ENCODE measurements at places on chromosomes 3 and 15.

DNA sequence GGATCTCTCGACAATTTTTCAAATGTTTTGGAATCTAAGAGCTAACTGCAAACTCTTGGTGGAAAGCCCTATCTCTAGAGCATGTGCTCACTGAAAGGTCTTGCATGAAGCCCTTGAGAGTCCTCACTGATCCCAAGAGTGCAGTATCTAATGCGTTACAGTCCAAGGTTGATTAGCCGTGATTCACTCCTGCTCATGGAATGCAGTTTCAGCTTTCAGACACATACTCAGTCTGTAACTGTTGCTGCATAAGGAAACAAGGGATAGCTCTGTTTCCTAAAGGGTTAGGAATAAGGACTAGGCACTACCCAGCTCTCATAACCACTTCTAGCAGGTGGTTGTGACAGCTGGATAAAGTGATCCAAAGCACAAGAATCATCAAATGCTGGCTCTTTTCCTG is 687.4 kb upstream of the CFAP20DC start:
- DNase-seq, result no peak

GRCh38 chr3:129343643-129344360 is 65.1 kb downstream of the HMCES start:
- peak; percentile 37 for DNase-seq

GRCh38 chr15:63483521-63484371 is 20.6 kb upstream of the USP3 start:
- DNase-seq, result no peak

DNA sequence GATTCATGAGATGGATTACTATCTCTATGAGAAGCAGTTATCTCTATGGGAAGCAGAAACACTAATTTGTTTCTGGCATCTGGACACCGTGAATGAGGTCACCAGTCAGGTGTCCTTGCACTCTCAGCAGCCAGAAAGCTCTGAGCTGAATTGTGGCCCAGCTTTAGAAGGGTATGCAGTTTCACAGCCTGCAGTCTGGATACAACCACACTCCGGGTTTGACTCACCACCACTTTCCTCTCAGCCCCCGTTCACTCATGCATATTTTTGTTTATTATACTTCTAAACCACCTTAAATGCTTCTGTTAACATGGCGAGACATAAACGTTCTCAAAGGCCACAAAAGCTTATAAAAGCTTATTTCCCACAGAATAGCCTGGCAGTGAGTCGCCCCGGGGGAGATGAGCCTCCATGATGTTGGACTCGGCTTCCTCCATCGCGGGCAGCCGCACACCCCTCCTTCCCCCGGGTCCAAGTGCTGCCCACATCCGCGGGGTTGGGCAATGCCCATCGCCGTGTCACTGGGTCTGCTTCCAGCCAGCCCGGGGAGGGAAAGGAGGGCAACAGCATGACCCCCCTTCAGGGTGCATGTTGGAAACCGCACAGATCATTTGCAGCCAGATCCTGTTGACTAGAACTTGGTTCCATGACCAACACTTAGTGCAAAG is 16.8 kb upstream of the SLC41A3 start:
- no peak for DNase-seq

DNA sequence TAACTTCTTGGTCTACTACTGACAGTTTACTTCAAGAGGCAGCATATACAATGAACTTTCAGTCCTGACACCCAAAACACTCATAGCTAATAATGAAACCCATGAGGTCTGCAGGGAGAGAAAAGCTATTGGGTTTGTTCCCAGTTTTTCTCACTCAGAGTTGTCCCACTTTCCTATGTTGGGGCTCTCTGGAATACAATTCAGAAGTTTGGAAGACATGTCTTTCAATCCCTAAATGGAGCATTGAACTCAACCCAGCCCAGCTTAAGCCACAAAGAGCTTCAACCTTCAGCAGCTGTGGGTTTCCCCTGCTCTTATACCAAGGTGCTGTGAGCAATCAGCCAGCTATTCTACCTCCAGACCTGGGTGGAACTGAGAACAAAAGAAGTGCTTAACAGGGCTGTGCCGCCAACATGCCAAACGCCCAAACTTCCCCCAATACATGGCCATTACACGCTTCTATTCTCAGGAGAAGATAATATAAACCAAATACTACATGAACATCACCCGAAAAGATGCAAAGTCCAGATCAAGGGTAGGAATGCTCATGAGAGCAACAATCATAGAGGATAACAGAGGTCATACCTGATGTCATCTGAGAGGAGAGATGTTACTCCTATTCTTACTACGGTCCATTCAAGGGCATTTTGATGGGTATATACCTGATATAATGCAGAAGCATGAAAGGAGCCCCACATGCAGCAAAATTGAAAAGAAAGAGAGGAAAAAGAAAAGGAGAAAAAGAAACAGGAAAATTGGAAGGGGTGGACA is 131.2 kb upstream of the TGFBR2 start:
- DNase-seq, result no peak

GRCh38 chr3:124824286-124824915 is 62.8 kb downstream of the ITGB5 start:
- DNase-seq, result no peak

DNA sequence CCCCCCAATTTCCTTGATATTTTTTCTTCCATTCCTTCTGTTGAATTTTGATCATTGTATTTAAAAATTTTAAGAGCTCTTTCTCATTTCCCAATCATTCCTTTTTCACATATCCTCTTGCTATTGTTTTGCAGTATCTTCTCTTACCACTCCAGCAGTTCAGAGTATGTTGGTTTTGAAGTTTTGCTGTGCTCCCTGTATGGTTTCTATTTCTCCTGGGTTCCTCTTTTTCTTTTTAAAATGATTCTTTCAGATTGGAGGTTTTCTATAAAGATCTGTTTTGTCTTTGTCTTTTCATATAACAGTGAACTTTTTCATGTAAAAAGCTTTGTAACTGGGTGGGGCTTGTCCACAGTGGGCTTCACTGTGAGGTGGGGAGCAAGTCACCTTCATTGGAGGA is 12.8 kb downstream of the USP3 start:
- no peak for DNase-seq

DNA sequence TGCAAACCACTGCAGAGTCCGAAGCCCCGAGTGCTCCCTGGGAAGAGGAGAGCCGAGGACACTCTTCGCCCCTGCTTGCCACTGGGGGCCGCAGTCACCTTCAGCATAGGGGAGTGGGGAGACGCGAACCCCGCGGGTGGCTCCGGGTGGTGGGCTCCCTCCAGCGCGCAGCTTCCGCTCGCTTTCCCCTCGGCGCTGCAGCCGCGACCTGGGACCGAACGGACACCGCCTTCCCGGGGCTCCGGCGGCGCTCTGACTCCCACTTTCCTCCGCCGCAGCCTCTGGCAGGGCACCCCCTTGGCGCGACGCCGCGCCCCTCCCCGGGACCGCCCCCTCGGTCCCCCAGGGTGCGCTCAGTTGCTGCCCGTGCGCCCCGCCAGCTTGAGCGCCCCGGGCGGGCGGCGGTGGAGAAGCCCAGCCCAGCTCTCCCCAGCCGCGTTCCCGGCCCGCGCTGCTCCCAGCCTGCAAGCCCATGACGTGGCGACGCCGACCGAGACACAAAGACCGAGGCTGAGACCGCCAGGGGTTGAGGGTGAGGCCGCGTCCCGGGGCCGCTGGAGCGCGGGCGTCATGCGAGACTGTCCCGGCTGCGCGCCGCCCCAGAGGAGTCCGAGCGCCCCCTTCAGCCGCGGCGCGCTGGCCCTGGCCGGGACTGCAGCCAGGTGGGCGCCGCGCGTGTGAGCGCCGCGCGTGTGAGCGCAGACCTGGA is at the start of gene MINAR1:
MINAR1 (plus strand) TSS at position 701 of the 709 bp plus-strand sequence. CDS start 23,812 bp downstream, outside the sequence.
- peak; percentile 16 for DNase-seq

GRCh38 chr3:160065282-160065681 is 76.6 kb downstream of the IL12A start:
- DNase-seq, result no peak

DNA sequence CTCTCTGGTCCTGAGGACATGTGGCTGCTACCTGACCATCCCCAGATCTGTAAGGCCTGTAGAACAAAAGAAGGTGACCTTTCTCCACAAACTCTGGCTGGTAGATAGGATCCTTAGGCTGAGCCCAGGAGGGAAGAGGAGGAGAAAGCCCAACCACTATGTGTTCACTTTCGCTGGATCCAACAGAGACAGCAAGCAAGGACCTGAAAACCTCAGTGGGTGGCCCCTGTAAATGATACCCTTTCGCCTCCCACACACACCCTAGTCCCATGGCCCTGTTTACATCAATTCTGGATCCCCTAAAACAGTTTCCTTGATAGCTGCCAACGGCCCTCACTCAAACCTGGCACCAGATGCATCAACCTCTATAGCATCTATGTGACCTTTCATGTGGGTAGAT is 22.4 kb downstream of the CCDC12 start:
- DNase-seq, result no peak

GRCh38 chr15:29689287-29689986 is 132.8 kb downstream of the TJP1 start:
- DNase-seq, result no peak

DNA sequence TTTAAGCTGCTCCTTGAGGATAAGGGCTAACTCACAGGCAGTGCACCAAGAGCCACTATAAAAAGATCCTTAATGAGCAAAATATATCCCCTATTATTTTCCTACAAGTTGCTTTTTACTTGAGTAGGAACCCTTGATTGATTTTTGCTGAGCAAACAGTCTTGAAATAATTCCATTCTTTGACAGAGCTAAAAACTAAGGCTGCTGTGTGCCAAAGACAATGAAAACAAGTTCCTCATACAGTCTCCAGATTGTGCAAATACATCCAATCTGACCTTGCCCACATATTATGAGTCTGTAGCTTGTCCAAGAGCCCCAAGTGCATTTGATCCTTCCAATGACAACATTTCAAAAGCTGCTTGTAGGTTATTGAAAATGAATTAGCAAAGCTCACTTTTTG is 15.0 kb downstream of the PRKAR2A start:
- DNase-seq, result no peak

DNA sequence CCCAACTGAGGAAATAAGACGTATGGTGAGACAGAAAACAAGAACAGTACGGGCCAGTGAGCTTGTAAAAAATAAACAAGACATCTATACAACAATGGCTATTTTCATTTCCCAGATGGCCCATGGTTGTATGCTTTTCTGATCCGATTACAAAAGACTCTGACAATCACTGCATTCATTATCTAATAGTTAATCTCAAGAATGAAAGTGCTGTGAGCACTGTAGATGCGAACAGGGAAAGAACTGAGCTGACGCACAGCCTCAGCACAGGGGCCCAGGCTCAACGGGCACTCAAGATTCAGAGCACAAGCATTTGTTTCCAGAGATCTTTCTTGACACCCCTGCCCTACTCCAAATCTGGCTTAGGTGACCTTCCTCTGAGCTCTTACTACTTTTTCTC is 6.9 kb downstream of the MTMR10 start:
- no peak for DNase-seq

GRCh38 chr15:98649472-98650416 is 1.4 kb downstream of the IGF1R start:
- peak; percentile 40 for DNase-seq

GRCh38 chr3:123011447-123011846 is 16.1 kb downstream of the SEMA5B start:
- DNase-seq, result no peak

GRCh38 chr3:144109944-144110343 is 138.3 kb downstream of the DIPK2A start:
- DNase-seq, result no peak

- DNase-seq, result peak; percentile 38
Measured at GRCh38 chr15:57866149-57866736, 159.7 kb downstream of the POLR2M start.

DNA sequence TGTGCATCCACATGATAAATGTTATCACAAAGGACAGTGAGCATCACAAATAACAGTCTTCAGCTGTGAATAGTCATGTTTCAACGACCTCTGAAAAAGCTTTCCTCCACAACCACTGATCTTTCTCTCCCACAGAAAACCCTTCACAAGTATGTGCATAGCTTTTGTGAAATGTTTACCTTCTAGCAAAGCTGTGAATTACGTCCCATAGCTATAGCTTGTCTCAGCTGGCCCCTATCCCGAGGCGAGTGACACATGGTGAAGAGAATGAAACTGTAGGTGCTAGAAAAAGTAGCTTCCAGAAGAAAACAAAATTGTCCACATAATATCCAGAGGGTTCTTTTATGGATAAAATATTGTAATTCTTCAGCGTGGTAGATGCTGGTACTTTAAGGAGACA is 182.0 kb downstream of the FGF12 start:
- no peak for DNase-seq

- no peak for DNase-seq
Measured at GRCh38 chr3:147423798-147424580, 14.8 kb downstream of the ZIC1 start.

DNA sequence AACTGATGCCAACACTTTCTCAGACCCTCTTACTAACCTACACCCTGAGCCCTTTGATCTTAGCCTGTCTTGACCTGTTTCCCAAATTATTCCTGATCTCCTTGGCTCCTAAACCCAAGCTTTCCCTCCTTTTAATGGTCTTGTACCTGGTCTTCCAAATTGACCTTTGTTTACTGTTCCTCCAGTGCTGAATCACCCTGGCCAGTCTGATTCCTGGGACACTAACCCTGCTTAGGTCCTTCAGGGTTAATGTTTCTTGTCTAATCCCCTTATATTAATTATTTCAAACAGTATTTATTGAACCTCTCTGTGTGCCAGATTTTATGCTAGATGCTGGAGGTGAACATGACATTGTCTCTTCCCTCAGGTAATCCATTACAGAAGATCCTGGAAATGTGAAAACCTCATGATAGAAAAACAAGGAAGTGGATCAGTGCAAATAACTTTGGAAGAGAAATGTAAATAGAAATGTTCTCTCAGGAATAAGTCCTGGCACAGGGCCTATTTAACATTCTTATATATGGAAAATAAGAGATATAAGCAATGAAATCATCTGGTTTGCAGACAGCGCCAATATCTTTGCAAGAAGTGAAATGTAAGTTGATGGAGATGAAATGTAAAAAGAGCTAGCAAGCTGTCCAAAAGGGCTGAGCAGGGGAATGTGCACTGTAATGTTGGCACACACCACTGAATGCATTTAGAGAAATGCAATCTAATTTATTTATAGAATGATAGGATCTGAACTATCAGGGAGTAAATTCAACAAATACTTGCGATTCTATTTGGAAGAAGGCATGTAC is 20.7 kb downstream of the HGD start:
- no peak for DNase-seq

GRCh38 chr3:118168175-118168574 is 866.5 kb downstream of the IGSF11 start:
- no peak for DNase-seq

Data from germinal center (tissue), 1 donor.